ENCODE measurements at places on chromosomes 4 and X. TPM values are rescaled to one million over a fixed set of nuclear protein-coding genes. Genes with fewer than 3 reads are reported as not detected.

ATP8A1 gene
- total RNA-seq, result not detected

DNA sequence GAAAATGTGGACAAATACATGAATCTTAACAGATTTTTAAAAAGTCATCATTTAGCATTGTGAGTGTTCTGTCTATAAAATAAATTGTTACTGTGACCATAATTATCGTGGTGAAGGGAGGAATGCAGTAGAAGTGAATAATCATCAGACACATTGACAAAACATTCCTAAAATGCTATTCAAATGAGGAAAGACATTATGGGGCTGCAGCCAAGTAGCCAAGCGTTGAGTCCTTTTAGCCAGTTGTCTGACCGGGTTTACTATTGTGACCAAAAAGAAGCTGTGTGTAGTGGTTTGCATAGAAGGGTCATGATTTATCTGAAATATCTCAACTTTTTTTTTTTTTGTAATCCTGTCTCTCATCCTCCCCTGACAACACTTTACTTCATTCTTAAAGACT is 19.5 kb downstream of the WWC2 start:
- DNase-seq, result peak; percentile 93

- DNase-seq, result no peak
These were observed 64.2 kb upstream of the TRPC5OS start for GRCh38 chrX:111811831-111812230.

DNA sequence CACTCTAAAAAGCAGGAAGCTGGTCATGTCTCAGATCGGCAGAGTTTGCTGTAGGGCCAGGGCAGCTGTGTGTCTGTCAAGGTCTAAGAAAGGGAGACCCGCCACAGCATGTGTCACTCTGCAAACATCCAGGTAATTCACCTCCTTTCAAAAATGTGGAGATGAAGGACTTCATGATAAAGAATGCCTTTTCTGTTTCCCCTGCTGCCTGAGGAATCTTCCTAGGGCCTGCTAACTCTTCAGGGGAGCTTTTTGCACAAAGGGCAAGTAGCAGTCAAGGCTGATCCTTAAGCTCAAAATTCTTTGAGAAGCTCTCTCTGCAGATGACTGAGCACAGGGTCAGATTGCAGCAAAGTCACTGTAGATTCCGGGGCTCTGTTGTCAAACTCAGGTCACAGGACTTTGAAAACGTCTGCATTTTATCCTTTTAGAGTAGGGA is 21.1 kb downstream of the RASL11B start:
- no peak for DNase-seq

DNA sequence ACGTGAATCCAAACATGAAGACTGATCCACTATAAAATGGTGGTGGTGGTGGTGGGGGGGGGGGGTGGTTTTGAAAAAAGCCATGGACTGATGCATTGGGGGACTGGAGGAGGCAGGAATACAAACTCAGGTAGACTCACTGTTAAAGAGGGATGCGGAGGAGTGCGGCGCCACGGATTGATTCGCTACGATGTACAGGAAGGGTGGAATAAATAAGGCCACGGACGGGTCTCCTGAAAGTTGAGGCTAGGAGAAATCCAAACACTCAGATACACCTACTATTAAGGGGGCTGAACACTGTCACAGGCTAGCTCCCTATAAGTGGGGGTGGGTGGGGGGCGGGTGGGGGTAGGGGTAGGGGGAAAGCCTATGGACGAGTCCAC is 591 bp downstream of the ELK1 start:
- no peak for DNase-seq

GRCh38 chr4:131091896-131092295 is 1995.9 kb downstream of the C4orf33 start:
- peak; percentile 14 for DNase-seq

MAGEA12 gene
- total RNA-seq, result 0.96 TPM

DNA sequence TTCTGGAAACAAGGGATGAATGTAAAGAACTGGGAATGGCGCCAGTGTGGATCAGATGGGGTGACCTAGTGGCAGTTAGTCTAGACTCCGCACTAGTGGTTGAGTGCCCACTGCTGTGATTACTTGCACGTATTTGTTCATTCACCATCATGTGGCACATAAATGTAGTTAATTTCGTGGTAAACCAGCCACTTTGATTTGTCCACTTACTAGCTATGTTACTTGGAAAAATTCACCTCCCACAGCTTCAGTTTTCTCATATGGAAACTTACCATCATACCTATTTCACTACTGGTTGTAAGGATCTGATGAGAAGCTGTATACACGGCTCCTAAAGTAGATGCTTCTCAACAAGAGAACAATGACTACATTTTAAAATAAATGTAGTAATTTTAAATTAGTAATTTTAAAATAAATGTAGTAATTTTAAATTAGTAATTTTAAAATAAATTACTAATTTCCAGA is 394 bp upstream of the DYNLT3 start:
- DNase-seq, result no peak
